GM19239 (cell line): ENCODE measurements at places on chromosomes 4 and X.

DNA sequence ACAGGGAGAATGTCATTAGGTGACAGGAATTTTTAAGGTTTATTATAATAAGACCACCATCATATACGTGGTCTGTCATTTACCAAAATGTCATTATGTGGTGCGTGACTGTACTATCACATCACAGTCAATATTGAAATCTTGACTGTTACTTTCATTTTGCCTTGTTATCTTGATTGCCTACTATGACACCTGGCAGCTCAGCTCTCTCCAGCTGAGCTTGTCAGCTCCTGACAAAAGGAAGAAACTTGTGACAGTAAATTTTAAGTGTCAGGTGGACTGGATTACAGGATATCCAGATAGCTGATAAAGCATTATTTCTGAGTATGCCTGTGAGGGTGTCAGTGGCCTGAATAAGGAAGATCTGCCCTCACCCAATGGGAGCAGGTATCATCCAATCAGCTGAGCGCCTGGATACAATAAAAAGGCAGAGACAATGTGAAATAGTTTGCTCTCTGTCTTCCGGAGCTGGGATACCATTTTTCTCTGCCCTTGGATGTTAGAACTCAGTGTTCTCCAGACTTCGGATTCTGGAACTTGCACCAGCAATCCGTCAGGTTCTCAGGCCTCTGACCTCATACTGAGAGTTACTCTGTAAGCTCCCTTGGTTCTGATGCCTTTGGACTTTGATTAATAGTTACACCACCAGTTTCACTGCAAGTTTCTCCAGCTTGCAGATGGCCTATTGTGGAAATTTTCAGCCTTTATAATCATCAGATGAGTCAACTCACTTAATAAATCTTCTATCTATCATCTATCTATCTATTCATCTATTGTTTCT is 1454.7 kb upstream of the IGFBP7 start:
- no peak for DNase-seq

DNA sequence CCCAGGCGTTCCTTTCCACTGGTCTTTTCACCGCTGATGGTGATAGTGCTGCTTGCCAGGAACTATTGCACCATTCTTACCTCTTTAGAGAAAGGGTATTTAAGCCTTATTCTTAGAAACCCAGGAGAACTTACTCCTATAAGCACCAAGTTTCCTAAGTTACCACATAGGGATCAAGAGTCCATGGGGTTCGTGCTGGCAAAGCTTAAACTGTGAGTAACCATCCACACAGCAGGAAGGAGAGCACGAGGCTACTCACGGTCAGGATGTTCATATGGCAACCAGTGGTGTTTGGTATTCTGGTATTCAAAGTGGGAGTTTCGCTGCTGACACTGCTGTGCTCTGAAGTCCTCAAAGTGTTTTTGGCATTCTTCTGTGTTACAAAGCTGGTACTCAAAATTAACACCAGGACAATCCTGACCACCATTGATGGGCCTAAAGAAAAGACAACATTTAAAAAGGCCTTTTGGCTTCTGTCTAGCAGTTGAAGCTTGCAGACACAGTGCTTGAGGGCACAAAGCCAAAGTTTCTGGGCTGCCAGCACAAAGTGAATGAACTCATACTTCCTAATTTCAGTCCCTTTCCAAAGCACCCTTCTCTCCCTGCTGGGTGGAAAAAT is 256.9 kb downstream of the ADAMTS3 start:
- DNase-seq: no peak

GRCh38 chr4:10066670-10067651 is 45.7 kb upstream of the SLC2A9 start:
- DNase-seq: no peak

- DNase-seq: no peak
Observed at GRCh38 chr4:76078033-76078613, 3.6 kb downstream of the ART3 start.

DNA sequence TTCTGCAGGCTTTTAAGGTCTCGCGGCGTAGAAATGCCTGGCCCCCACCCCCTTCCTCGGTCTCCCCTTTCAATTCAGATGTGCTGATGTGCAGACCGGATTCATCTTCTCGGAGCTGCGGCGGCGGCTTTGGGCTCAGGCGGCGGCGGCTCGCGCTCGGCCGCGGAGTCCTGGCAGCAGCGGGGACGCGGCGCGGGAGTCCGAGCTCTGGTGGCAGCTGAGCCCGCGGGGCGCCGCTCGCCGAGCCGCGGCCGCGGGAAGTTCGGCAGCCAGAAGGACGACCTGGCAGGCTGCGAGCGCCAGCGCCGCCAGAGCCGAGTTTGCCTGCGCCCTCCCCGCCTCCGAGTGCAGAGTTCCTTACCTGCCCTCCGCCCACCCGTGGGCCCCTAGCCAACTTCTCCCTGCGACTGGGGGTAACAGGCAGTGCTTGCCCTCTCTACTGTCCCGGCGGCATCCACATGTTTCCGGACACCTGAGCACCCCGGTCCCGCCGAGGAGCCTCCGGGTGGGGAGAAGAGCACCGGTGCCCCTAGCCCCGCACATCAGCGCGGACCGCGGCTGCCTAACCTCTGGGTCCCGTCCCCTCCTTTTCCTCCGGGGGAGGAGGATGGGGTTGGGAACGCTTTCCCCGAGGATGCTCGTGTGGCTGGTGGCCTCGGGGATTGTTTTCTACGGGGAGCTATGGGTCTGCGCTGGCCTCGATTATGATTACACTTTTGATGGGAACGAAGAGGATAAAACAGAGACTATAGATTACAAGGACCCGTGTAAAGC is 448 bp downstream of the TLL1 start:
- no peak for DNase-seq

GRCh38 chr4:122562449-122562848 is 58.4 kb downstream of the IL21 start:
- no peak for DNase-seq

GRCh38 chr4:84501721-84502267 is 2.7 kb upstream of the NKX6-1 start:
- DNase-seq: no peak

- no peak for DNase-seq
Observed at GRCh38 chr4:185567381-185568376, 32.4 kb upstream of the PDLIM3 start.
